NCI-H524 (cell line): ENCODE measurements at places on chromosomes 5 and 9.

DNA sequence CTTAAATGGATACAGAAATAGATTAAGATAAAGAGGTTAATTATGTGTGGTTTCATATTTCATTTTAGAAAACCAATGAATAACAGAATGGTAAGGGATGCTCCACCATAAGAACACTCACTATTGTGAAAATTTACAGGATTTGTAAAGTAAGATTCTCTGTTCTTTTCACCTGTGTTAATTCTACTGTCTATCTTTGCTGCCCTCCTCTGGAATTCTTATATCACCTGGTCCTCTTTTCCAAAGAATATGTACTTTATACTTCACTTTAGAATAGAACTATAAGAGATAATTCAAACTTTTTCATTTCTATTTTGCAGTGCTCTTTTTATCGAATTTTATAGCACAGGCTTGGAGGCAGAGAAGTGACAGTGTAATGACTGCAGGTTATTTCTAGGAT is 213.4 kb downstream of the LURAP1L start:
- no peak for DNase-seq

GRCh38 chr9:77418226-77418625 is 229.9 kb downstream of the GNA14 start:
- no peak for DNase-seq

DNA sequence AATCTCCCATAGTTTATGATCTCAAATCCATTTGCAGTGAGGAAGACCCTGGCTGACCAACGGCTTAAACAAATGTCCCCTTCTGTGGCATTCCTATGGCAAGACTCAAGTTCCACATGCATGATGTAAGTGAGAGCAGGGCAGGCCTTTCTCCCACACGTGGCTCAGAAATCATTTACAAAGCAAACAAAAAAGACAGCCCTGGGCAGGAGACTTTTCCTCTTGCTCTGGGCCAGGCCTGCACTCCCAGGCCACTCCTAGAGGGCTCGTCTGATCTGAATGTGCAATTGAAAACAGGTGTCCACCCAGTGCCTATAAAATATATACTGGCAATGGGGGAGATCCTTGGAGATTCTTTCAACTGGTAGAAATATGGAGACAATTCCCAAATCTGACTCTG is 123.1 kb downstream of the DMRT2 start:
- no peak for DNase-seq

DNA sequence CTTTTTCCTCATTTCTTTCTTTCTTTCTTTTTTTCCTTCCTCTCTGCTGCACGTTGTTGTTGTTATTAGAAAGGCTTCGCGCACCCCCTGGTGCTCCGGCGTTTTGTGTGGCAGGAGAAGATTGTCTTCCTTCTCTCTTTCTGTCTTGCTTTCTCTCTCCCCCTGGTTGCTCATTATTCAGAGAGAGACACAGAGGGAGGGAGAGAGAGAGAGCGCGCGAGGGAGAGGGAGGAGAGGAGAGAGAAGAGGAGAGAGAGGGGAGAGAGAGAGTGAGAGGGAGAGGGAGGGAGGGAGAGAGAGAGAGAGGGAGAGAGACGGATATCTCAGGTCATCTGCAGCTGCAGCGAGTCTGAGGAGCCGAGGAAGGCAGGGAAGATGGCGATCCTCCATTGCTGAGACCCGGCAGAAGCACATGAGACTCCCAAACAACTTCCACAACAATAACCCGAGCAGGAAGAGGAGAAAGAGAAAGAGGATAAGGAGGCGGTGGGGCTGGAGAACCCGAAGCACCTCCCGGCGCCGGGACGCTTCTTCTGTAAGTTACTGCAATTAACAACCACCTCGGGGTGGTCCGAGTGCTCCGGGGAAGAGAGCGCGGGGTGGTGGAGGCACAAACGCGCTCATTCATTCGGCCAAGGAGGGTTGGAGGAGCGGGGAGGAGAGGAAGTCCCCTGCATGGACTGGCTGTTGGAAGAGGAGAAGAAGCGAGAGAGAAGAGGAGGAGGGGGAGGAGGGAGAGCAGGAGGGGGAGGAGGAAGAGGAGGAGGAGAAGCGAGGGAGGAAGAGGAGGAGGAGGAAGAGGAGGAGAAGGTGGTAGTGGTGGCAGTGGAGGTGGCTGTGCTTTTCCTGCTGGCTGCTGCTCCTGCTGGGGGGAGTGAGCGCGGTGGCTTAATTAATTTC is at the start of gene ZNF462:
ZNF462 (plus strand) TSS at position 346 of the 900 bp plus-strand sequence. CDS start 60,218 bp downstream, outside the sequence.
- peak; percentile 89 for DNase-seq

- no peak for DNase-seq
Observed at GRCh38 chr9:123562844-123563346, 206.9 kb downstream of the CRB2 start.

DNA sequence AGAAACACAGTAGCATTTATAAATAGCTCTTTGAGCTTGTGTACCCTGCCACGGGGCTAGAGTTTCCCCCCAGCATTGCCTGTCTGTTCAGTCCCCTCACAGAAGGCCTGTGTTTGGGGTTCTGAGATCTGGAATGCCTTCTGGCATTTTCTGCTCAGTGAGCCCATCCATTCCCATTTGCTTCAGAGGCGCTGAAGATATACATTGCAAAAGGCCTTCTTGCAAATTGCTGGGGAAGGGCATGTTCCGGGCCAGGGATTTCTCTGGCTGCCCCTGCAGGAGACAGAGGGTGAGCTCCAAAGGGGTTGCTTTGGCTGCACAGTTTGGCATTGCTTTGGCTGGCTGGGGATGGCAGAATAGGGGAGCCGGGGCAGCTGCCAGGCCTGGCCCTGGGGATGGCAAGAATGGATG is 308.4 kb downstream of the MSX2 start:
- no peak for DNase-seq

GRCh38 chr9:116074658-116075057 is 78.9 kb upstream of the PAPPA start:
- no peak for DNase-seq

DNA sequence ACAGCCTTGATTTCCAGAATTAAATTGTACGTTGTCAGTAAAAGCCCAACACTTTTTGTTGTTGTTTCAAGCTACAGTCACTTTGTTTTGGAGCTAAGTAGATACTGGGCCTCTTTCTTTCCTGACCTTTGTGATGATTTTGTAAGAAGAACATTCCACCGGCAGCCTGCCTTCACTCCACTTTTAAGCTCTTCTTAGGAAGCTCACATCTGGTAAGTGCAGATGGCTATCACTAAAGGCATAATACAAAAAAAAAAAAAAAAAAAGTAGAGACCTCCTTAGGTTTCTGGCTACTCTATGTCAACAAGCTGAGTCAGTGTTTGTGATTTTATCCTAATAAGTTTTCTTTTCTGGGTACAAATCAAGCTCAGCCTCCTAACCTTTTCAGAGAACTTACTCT is 1922.1 kb upstream of the WWC1 start:
- DNase-seq = peak; percentile 46

DNA sequence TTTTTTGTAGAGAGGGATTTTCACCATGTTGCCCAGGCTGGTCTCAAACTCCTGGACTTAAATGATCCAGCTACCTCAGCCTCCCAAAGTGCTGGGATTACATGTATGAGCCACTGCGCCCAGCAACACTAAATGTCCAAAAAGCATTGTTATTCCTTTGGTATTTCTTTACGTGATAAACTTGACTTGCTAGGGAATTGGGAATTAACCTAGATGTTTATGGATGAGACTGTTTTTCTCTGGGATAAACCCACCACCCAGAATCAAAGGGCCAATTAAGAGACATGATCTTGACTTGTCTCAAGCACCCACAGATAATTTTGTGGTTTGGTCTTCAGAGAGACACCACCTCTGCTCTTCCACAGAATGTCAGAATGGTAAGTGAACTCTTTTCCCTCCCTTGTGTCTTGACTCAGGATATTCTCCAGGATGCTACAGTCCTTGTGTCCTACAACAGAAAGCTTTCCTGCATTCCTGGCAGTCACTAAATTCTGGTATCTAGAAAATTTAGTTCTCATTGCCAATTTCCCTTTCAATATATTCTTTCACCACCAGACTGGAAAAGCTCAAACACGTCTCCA is 55.7 kb downstream of the ALDH1A1 start:
- no peak for DNase-seq

DNA sequence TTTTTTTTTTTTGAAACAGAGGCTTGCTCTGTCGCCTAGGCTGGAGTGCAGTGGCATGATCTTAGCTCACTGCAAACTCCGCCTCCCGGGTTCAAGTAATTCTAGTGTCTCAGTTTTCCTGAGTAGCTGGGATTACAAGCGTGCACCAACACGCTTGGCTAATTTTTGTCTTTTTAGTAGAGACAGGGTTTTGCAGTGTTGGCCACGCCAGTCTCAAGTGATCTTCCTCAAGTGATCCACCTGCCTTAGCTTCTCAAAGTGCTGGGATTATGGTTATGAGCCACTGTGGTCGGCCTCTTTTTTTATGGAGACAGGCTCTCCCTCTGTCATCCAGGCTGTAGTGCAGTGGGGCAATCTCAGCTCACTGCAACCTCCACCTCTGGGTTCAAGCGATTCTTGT is 82.9 kb downstream of the RAB24 start:
- DNase-seq = peak; percentile 63

DNA sequence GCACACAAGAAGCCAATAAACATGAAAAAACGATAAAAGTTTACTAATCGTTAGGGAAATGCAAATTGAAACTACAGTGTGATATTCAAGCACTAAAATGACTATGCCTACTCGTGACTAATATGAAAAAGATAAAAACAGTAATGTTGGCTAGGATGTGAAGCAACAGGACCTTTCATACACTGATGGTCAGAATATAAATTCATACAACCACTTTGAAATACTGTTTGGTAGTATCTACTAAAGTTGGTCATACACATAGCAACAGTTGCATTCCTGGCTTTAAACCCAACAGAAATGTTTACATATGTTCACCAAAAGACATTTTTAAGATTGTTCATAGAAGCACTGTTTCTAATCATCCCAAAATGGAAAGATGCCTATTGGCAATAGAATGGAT is 24.3 kb downstream of the FBXO38 start:
- DNase-seq = no peak

- DNase-seq = no peak
Observed at GRCh38 chr5:59267033-59267432, 626.5 kb downstream of the PDE4D start.

DNA sequence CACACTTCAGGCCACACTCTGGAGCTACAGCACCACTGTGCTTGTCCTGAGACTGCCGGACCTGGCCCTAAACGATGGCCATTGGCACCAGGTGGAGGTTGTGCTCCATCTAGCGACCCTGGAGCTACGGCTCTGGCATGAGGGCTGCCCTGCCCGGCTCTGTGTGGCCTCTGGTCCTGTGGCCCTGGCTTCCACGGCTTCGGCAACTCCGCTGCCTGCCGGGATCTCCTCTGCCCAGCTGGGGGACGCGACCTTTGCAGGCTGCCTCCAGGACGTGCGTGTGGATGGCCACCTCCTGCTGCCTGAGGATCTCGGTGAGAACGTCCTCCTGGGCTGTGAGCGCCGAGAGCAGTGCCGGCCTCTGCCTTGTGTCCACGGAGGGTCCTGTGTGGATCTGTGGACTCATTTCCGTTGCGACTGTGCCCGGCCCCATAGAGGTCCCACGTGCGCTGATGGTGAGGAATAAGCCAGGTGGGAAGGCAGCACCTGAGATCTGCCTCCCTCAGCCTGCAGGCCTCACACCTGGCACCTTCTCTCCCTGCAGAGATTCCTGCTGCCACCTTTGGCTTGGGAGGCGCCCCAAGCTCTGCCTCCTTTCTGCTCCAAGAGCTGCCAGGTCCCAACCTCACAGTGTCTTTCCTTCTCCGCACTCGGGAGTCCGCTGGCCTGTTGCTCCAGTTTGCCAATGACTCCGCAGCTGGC is 14.7 kb downstream of the CRB2 start:
- DNase-seq = no peak

- DNase-seq = no peak
Observed at GRCh38 chr9:127981559-127982121, 851 bp upstream of the EEIG1 start.

- DNase-seq = peak; percentile 11
Observed at GRCh38 chr5:121915765-121916164, 46.0 kb upstream of the SRFBP1 start.

- no peak for DNase-seq
Observed at GRCh38 chr5:68848091-68848490, 245.7 kb upstream of the SLC30A5 start.

DNA sequence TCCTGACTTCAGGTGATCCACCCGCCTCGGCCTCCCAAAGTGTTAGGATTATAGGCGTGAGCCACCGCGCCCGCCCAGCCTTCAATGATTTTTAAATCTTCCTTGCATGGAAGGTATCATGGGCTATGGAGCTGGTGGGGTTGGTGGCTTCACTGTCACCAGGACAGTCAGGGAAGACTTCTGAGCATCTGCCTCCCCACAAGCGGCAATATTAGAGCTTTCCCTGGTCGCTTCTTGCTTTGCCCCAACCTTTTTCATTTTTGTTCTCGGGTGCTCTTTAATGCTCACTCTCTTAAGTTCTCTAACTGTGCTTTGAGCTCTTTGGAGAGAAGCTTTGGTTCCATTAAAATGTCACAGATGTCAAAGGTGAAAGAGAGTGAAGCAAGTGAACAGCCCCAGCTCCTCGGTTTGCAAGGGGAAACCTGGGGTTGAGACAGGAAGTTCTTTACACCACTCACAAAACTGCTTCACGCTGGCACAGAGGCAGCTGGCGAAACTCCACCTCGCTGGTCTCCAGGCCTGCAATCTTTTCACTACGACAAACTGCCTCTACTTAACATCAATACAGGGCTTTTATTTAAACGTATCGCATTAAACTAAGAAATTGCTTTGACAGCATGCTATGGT is 142.5 kb upstream of the RETREG1 start:
- no peak for DNase-seq

DNA sequence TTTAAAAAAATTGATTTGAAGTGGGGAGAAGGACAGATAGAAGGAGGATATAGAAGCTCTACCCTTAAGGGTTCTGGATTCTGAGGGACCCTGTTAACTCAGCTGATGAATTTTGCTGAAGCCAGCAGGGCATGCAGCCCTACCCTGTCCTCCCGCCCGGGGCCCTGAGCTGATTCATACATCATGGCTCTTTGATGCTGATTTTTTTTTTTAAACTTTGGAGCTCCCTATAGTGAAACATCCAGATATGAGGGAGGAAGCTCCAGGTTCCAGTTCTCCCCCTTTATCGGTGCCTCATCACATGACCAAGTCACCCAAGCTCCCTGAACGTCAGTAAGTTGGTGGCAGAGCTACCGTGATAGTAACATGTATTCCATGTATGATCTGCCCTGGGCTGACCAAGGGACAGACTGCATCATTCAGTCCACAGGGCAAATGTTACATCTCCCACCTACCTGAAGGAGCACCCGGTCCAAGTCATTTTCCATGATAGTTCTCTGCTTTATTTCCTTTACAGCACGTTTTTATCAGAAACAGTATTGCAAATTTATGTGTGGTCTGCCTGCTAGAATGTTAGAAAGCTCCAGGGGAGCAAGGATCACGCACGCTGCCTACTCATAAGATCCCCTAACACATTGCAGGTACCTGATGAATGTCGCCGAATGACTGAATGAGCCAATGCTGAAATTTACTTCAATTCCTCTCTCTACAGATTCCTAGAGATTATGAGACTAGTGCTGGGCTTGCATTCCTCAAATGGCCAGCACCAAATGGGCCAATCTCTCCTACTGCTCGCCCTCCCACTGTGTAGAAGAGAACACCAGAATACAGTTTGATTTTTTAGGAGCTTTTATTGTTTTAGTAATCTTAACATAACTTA is 25.9 kb downstream of the SPARC start:
- DNase-seq = no peak
